Smooth muscle cell of the pulmonary artery (primary cell): ENCODE measurements at places on chromosomes 1 and 21. TPM values are rescaled to one million over a fixed set of nuclear protein-coding genes. Genes with fewer than 3 reads are reported as not detected.

NUF2 gene
- 2.4 and 7.0 TPM in 2 replicates for total RNA-seq

SPRR2A gene
- not detected in 2 replicates for total RNA-seq

INSRR gene
- total RNA-seq = under 0.01 TPM in 1 of 2 replicates, not detected in the other

HSD3B2 gene
- not detected in 2 replicates for total RNA-seq

FAM167B gene
- 0.98 and 2.3 TPM in 2 replicates for total RNA-seq

TNFRSF8 gene
- total RNA-seq = 0.23 TPM in 1 of 2 replicates, not detected in the other

KLHDC9 gene
- 0.98 and 1.2 TPM in 2 replicates for total RNA-seq

RBM11 gene
- total RNA-seq = 0.26 TPM in 1 of 2 replicates, not detected in the other

SHISAL2A gene
- not detected in 2 replicates for total RNA-seq

CRYZ gene
- 37.3 and 46.7 TPM in 2 replicates for total RNA-seq

PLEKHA6 gene
- 0.63 and 1.4 TPM in 2 replicates for total RNA-seq

CSF3R gene
- under 0.01 TPM in 1 of 2 replicates, not detected in the other for total RNA-seq

SLAMF7 gene
- not detected in 2 replicates for total RNA-seq

CHIT1 gene
- 0.13 TPM in 1 of 2 replicates, not detected in the other for total RNA-seq
